ENCODE measurements at places on chromosomes 5 and 9. TPM values are rescaled to one million over a fixed set of nuclear protein-coding genes. Genes with fewer than 3 reads are reported as not detected.
A peak's percentile ranks its signal among the peaks of the same experiment; 100 is the strongest.

Gene SEMA6A
- total RNA-seq: 34.2 TPM

Gene PSAT1
- total RNA-seq: 326 TPM

Gene ISL1
- total RNA-seq: 5.4 TPM

Gene TLR4
- total RNA-seq: 9.1 TPM

Gene HRCT1
- 0.62 TPM for total RNA-seq

Gene ZNF366
- not detected for total RNA-seq

Gene PCSK1
- total RNA-seq: 0.48 TPM

Gene ZNF474
- total RNA-seq: 0.45 TPM

Gene SLC4A9
- total RNA-seq: not detected

Gene KCNV2
- not detected for total RNA-seq

Gene CDX1
- total RNA-seq: 0.50 TPM

Gene PRUNE2
- 7.7 TPM for total RNA-seq

GRCh38 chr5:141637123-141637766, 448 bp downstream of the RELL2 start:
- no peak for DNase-seq
- H3K4me3 ChIP-seq: peak overlapping the region; percentile 95
- peaks cover 20% of the 10 kb centered on the region for H3K4me1 ChIP-seq
- H3K27me3 ChIP-seq: no peaks in the 10 kb centered on the region
- peak overlapping the region; percentile 2 for H3K27ac ChIP-seq
- peaks cover 3% of the 10 kb centered on the region for H3K36me3 ChIP-seq

DNA sequence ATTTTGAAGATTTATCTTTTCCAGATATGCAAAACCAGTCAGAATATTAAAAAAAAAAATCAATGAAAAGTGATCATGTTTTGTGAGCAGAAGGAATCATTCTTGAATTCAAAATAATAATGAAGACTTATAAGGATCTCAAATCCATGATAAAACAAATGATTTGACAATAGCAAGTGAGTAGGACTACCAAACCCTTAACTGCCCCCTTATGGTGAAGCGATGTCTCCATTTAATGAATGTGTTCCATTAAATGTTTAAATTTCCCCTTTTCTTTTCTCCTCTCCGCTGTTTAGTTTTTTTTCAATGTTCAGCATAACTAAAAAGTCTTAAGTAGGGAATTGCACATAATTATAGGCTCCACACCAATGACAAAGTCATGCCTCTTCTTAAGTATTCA, 12.2 kb upstream of the MARCHF3 start:
- no peaks in the 10 kb centered on the region for H3K27me3 ChIP-seq
- H3K4me3 ChIP-seq: no peak overlapping the region

- H3K36me3 ChIP-seq: peaks cover 45% of the 10 kb centered on the region
- no peak overlapping the region for H3K27ac ChIP-seq
- no peaks in the 10 kb centered on the region for H3K27me3 ChIP-seq
Observed at GRCh38 chr5:173321886-173322285, 6.3 kb downstream of the STC2 start.

- no peak overlapping the region for H3K4me3 ChIP-seq
- H3K4me1 ChIP-seq: peaks cover 6% of the 10 kb centered on the region
- H3K27ac ChIP-seq: no peak overlapping the region
- H3K27me3 ChIP-seq: no peaks in the 10 kb centered on the region
Observed at GRCh38 chr9:111966861-111967291, 70.3 kb downstream of the UGCG start.

- H3K36me3 ChIP-seq: no peaks in the 10 kb centered on the region
- H3K4me3 ChIP-seq: no peak overlapping the region
- peaks cover 15% of the 10 kb centered on the region for H3K27me3 ChIP-seq
- peaks cover 13% of the 10 kb centered on the region for H3K4me1 ChIP-seq
- no peak overlapping the region for H3K27ac ChIP-seq
- no peak for DNase-seq
Observed at GRCh38 chr9:121601194-121601593, 50.2 kb upstream of the DAB2IP start.

GRCh38 chr5:125823572-125823971, 599.6 kb upstream of the GRAMD2B start:
- no peak overlapping the region for H3K4me3 ChIP-seq
- H3K27me3 ChIP-seq: no peaks in the 10 kb centered on the region

GRCh38 chr5:76544268-76544926, 78.8 kb downstream of the F2RL2 start:
- peaks cover 4% of the 10 kb centered on the region for H3K27me3 ChIP-seq
- H3K36me3 ChIP-seq: no peaks in the 10 kb centered on the region
- peak; percentile 30 for DNase-seq
- H3K4me3 ChIP-seq: no peak overlapping the region

- H3K4me3 ChIP-seq: no peak overlapping the region
- H3K27me3 ChIP-seq: no peaks in the 10 kb centered on the region
- DNase-seq: peak; percentile 8
- H3K4me1 ChIP-seq: no peaks in the 10 kb centered on the region
- no peak overlapping the region for H3K27ac ChIP-seq
Observed at GRCh38 chr5:116291271-116291670, 206.4 kb downstream of the COMMD10 start.

DNA sequence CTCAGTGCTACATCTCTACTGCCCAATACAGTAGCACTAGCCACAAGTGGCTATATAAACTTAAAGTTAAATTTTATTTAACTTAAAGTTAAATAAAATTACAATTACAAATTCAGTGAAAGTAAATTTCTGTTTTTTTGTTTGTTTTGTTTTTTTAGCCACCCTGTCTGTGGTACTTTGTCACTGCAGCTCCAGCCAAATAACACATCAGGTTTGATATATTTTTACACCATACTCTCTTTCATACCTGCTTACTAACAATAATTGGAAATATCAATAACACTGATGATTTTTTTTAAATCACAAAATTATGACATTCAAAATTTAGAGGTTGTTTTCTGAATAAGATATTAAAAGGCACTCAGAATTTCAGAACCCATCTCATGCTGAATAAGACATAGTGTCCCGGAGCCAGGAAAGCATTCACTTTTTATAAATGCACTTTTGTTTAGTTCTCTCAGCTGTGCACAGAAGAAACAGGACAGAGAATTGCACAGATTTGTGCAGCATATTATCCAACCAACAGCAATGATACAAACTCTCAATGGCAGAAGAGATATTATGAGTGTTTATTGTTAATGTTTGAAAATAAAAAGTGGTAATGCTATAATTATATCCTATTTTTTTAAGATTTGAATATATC, 92.6 kb downstream of the EDIL3 start:
- H3K4me1 ChIP-seq: peaks cover 37% of the 10 kb centered on the region
- no peaks in the 10 kb centered on the region for H3K36me3 ChIP-seq
- DNase-seq: no peak
- no peak overlapping the region for H3K27ac ChIP-seq
- no peaks in the 10 kb centered on the region for H3K27me3 ChIP-seq

- no peaks in the 10 kb centered on the region for H3K4me1 ChIP-seq
- no peak for DNase-seq
- H3K27ac ChIP-seq: no peak overlapping the region
Observed at GRCh38 chr5:163832155-163832554, 326.7 kb downstream of the MAT2B start.

GRCh38 chr5:62127098-62127736, 178.8 kb upstream of the KIF2A start:
- H3K36me3 ChIP-seq: no peaks in the 10 kb centered on the region
- H3K27me3 ChIP-seq: no peaks in the 10 kb centered on the region
- no peak overlapping the region for H3K27ac ChIP-seq
- no peaks in the 10 kb centered on the region for H3K4me1 ChIP-seq
- no peak for DNase-seq

- no peaks in the 10 kb centered on the region for H3K27me3 ChIP-seq
- DNase-seq: no peak
- no peak overlapping the region for H3K27ac ChIP-seq
- no peak overlapping the region for H3K4me3 ChIP-seq
Observed at GRCh38 chr9:109423877-109424276, 74.2 kb downstream of the PTPN3 start.

DNA sequence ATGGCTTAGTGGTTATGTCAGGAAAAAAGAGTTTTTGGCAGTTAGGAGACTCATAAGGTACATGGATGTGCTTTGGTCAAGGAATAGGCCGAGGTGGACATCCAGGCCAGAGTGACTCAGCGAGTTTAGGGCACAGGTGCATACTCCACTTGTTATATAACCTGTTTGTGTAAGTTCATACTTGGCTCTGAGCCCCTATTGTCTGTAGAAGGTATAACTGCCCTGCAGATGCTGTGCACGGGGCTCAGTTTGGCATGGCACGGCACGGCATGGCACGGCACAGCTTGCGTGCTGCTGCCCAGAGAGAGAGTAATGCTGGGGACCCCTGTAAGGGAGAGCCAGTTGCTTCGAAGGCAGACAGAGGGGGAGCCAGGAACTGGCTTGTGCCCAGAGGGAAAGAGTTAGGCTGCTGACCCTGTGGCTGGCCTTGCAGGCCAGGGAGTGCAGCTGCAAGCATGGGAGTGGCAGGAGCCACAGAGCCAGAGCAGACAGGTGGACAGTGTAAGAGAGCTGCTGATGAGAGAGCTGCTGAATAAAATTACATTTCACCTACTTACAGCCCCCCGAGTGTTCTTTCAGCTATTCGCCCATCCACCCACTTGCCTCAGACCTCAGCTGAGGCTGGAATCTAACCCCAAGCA, 32.2 kb downstream of the GCNT4 start:
- no peaks in the 10 kb centered on the region for H3K4me1 ChIP-seq
- H3K27ac ChIP-seq: no peak overlapping the region
- no peaks in the 10 kb centered on the region for H3K36me3 ChIP-seq
- DNase-seq: no peak
- no peak overlapping the region for H3K4me3 ChIP-seq

- H3K36me3 ChIP-seq: no peaks in the 10 kb centered on the region
- H3K4me1 ChIP-seq: no peaks in the 10 kb centered on the region
- no peak overlapping the region for H3K27ac ChIP-seq
- no peaks in the 10 kb centered on the region for H3K27me3 ChIP-seq
- no peak overlapping the region for H3K4me3 ChIP-seq
Observed at GRCh38 chr5:123112196-123112595, 23.2 kb downstream of the PRDM6 start.

- no peaks in the 10 kb centered on the region for H3K27me3 ChIP-seq
- H3K4me3 ChIP-seq: peak overlapping the region; percentile 73
- peaks cover 6% of the 10 kb centered on the region for H3K4me1 ChIP-seq
- H3K27ac ChIP-seq: peak overlapping the region; percentile 55
- H3K36me3 ChIP-seq: no peaks in the 10 kb centered on the region
Observed at GRCh38 chr9:87973730-87974292, 522 bp downstream of the CDK20 start.

DNA sequence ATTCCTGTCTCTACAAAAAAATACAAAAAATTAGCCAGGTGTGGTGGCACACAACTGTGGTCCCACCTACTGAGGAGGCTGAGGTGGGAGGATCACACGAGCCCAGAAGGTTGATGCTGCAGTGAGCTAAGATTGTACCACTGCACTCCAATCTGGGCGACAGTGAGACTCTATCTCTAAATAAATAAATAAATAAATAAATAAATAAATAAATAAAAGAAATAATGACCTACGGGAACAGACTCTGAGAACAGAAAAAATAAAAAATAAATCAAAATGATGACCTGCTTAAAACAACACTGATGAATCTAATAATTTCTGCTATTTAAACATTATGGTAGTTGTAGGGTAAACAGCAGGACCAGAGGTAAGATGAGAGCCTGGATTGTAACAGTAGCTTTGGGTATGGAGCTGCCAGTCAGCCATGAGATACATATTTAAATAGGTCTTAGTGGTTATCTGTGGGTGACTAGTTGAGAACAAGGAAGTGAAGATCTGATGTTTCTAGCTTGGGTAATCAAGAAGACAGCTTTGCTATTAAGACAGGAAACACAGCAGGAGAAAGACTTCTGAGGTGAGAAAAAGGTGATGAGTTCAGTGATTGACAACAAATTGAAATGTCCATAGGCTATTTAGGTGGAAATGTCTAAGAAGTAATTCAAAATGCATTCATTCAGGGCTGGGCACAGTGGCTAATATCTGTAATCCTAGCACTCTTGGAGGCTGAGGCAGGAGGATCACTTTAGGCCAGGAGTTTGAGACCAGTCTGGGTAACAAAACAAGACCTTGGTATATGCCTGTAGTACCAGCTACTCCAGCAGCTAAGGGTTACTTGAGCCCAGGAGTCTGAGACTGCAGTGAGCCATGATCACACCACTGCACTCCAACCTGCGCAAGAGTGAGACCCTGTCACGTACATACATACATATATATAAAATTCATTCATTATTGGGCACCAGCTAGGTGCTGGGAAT, 11.0 kb downstream of the RNF145 start:
- H3K27me3 ChIP-seq: no peaks in the 10 kb centered on the region
- no peak overlapping the region for H3K27ac ChIP-seq
- DNase-seq: no peak

- H3K36me3 ChIP-seq: no peaks in the 10 kb centered on the region
- H3K4me3 ChIP-seq: no peak overlapping the region
- no peaks in the 10 kb centered on the region for H3K27me3 ChIP-seq
- H3K27ac ChIP-seq: no peak overlapping the region
- H3K4me1 ChIP-seq: peaks cover 7% of the 10 kb centered on the region
Observed at GRCh38 chr9:29753638-29754037, 2180.4 kb upstream of the C9orf72 start.

GRCh38 chr5:15601274-15601673, 101.3 kb downstream of the FBXL7 start:
- H3K4me1 ChIP-seq: no peaks in the 10 kb centered on the region
- no peaks in the 10 kb centered on the region for H3K27me3 ChIP-seq
- no peaks in the 10 kb centered on the region for H3K36me3 ChIP-seq
- no peak overlapping the region for H3K27ac ChIP-seq

DNA sequence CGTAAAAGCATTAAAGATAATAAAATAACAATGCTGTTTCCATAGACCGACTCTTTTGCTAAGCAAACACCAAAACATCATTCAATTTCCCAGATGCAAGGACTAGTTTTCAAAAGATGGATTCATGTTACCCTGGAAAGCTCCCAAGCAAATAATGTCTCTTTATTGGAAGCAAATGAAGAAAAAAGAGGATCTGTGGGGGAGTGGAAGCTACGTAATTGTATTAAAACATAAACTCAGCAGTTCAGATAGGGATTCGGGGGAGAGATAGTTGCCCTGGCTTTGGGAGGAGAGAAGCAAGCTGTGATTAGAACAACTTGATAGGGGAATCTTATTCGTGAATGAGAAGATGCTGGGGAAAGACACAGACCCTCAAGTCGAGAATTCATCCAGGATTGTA, 491.0 kb upstream of the CLINT1 start:
- H3K36me3 ChIP-seq: no peaks in the 10 kb centered on the region
- no peaks in the 10 kb centered on the region for H3K4me1 ChIP-seq
- no peak overlapping the region for H3K4me3 ChIP-seq
- no peaks in the 10 kb centered on the region for H3K27me3 ChIP-seq
- H3K27ac ChIP-seq: no peak overlapping the region

- H3K27ac ChIP-seq: peak overlapping the region; percentile 39
- H3K4me3 ChIP-seq: no peak overlapping the region
- H3K4me1 ChIP-seq: peaks cover 10% of the 10 kb centered on the region
- peak; percentile 86 for DNase-seq
Observed at GRCh38 chr5:174837919-174838902, 113.8 kb downstream of the MSX2 start.

DNA sequence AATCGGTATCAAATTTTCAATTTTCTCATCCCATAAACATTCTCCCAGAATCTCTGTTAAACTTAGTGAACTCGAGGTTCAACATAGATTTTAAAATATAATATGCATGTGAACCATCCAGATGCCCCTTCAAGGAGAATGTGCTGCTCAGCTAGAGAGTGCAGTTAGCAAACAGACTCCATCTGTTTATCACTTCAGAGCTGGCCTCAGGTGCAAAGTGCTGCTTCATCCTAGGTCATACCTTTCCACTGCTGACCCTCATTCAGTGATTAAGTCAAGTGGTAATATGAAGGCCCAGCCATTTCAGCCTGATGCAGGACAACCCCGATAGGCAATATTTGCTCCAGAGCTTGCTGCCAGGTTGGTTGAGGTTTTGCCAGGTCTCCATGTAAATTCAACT, 339.0 kb upstream of the POU5F2 start:
- H3K36me3 ChIP-seq: no peaks in the 10 kb centered on the region
- H3K4me3 ChIP-seq: no peak overlapping the region
- no peaks in the 10 kb centered on the region for H3K27me3 ChIP-seq
- no peaks in the 10 kb centered on the region for H3K4me1 ChIP-seq
- no peak for DNase-seq

Data from astrocyte (in vitro differentiated cells and primary cell).